ENCODE measurements at places on chromosomes 3 and 15.
A peak's percentile ranks its signal among the peaks of the same experiment; 100 is the strongest.

GRCh38 chr15:67736810-67737209, 88.5 kb upstream of the SKOR1 start:
- no peak for DNase-seq

GRCh38 chr15:101765772-101766456, 37.4 kb upstream of the OR4F6 start:
- DNase-seq, result no peak

DNA sequence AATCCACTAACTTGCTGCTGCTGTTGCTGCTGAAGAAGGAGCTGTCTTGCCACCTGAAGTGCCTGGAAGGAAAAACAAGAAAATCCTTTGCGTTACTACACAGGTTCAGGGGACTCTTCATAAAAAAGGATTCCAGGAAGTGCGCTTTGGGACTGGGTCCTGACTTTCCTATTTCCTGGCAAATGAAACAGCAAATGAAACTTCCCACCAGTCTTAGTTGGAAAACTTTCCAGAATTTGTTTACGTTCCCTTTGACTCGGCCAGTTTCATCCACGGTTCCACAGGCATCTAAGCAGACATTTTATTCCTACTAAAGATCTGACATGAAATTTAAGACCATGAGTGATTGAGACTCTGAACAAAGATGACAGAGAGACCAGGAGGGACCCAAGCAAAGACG, 471.0 kb downstream of the FOXP1 start:
- no peak for DNase-seq

DNA sequence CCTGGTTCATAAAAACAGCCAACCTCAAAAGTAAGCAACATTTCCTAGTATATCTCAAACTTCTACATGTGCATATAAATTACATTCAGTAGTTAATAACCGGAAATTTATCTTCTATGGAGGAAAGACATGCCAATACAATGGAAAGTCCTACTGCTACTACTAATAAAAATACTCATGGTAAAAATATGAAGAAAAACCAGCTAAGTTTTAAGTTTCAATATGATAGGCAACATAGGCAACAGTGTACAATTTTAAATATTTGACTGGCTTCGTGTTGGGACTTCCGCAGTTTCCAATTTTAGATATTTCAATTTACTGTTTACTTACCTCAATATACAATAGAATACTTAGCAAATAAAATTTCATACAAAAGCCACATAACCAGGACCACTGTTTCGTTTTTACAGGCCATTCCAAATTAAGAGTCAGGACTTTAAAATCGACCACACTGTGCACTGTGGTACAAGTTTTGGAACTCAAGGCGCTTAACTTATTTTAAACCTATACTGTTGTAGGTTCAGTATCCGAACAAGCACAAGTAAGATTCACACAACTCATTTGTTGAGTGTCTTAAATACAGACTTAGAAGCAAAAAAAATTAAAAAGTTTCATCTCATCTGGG, 2.9 kb downstream of the NAA50 start:
- no peak for DNase-seq

- DNase-seq, result no peak
These were observed 20.8 kb downstream of the PIF1 start for GRCh38 chr15:64804619-64805018.

DNA sequence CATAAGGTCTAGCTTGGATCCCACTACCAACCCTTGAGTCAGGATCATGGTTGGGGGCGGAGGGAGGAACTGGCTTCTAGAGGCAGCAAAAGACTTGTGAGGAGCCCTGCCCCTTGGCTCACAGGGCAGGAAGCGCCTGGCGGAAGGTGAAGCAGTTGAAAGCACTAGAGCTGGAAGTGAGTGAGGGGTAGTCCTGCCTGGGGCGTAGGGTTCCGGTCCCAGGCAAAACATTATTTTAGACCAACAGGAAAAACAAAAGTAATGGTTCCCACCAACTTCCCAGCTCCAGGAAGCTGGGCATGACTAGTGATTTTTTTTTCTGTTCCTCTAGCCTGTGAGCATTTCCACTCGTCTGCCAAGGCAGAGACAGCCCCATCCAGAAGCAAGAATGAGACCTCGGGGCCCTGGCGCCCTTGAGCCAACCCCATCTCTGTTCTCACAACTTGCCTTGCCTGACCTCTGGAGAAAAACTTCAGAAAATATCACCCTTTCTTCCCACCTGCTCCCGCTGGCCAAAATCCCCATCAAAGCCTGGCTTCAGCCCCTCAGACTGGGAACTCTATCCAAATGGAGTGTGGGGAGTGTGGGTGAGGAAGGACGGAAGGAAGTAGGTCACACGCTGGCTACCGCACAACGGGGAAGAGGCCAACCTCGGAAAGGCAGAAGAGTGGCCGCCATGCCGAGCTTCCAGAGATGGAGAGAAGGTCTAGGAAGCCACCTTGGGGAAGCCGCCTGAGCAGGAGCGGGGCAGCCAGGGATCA, 57.5 kb downstream of the RBPMS2 start:
- no peak for DNase-seq

- DNase-seq, result no peak
These were observed 4.8 kb upstream of the CLSTN2 start for GRCh38 chr3:139930211-139930610.

GRCh38 chr3:66297260-66297873, 76.6 kb downstream of the SLC25A26 start:
- DNase-seq, result peak; percentile 14

GRCh38 chr3:155757577-155757976, 12.7 kb upstream of the PLCH1 start:
- DNase-seq, result no peak

GRCh38 chr15:78070049-78070700, 7.3 kb downstream of the TBC1D2B start:
- no peak for DNase-seq

DNA sequence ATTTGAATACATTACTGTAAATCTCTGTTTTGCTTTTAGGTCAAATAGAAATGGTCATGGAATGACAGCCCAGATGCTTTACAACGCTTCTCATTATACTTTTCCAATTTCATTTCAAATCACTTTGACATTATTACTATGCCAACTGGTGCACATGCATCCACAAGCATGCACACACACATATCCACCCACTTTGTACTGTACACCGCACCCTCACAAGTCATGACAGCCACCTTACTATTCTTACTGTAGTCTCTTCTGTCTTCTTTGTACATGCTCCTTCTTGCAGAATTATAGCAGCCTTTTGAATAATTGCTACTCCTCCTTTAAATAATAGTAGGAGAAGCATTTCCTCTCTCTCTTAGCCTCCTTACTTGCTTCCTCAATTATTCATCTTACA, 1361.4 kb downstream of the ROBO1 start:
- no peak for DNase-seq

DNA sequence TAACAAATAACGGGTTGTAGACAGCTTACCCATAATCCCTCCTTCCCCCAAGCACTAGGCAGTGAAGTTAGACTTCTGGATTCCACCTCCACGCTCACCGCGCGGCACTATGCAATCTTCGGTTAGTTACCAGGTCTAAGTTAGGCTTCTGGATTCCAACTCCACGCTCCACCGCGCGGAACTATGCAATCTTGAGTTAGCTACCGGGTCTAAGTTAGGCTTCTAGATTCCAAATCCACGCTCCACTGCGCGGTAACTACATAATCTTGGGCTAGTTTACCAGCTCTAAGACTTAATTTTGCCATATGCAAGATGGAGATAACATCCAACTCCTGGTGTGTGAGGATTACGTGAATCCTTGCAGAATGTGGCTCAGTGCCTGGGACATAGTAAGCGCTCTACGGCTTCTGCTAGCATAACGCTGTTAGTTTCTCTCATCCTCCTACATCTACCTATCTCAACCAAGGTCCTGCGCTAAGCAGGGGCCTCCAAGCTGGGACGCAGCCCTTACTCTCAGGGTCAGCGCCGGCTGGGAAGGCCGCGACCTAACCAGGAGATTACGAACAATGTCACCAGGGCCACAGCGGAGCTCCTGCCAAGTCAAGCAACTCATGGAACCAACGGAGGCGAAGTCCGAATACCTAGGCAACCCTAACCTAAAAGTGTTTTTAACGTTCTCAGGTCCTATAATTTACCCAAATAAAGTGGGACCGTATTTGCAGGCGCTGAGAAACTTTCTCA, 497 bp upstream of the RPLP1 start:
- DNase-seq, result peak; percentile 20

DNA sequence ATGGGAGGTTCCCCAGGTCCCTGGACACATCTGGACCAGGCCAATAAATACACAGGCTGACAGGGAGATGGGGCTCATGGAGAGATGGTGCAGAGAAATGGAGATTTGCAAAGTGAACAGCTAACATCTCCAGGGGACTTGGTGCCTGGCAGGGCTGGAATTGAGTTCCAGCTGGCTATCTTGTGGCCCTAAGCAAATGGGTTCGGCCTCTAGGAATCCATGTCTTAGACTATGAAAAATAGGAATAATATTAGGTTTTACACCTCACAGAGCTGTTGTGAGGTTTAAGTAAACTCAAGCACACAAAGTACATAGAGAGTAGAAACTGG, 82.9 kb upstream of the SPATA12 start:
- no peak for DNase-seq

DNA sequence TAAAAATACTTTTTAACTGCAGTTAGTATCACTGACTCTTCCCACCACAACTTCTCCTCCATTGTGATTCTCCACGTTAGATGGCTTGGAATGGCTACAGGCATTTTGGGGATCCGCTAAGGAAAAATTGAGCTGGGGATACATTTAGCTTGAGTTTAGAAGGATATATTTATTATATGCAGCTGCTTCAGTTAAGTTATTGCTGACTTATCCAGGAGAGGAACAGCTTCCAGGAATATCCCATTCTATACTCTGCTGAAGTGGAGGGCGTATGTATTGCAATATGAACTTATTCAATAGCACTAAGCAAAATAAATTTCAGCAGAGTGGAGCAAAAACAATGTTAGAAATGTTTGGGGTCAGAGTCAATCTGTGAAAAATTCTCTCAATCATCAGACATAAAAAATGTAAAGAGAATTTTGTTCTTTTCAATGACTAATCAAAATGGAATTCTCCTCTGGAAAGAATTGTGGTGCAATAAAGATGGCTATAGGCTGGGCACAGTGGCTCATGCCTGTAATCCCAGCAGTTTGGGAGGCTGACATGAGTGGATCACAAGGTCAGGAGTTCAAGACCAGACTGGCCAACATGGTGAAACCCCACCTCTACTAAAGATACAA, 84.7 kb downstream of the NCEH1 start:
- peak; percentile 57 for DNase-seq

GRCh38 chr3:94064243-94064860, 1.5 kb downstream of the NSUN3 start:
- no peak for DNase-seq

DNA sequence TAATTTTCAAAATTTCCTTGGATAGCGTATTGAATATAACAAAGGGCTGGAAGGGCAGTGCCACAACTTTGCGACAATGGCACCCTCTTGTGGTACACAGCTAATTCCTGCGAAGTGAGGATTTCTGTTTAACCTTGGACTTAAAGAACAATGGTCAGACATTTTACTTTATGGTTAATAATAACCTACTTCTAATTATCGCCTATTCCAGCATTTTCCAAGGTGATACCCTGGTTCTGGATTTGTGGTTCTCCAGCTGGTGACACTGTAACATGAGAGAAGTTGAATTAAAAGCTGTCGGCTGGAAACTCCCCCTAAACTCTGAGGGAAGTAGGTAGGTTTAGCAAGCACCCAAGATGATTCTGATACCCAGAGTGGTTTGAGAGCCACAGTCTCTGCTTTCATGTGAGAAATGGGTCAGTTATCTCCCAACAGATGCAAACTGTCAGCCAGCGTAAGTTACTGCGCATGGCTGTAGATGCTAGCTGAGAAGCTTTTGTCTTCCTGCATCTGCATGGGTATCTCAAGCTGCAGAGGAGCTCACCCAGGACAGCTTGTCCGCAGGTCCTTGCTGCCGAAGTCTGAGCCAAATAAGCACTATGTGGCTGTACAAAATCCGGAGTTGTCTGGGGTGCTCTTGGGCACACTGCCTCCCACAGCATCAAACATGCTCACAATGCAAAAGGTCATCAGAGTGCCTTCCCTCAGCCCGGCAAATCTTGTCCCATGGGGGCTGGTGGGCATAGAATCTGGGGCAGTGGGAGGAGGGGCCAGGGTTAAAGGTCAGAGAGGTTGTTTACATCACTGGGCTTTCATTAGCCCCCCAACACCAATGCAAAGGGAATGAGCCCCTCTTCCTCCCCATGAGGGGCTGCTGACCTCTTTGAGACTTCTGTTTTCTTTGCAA, 6.6 kb upstream of the CHSY1 start:
- peak; percentile 67 for DNase-seq

GRCh38 chr15:68815598-68815997, 5.1 kb downstream of the ANP32A start:
- no peak for DNase-seq

DNA sequence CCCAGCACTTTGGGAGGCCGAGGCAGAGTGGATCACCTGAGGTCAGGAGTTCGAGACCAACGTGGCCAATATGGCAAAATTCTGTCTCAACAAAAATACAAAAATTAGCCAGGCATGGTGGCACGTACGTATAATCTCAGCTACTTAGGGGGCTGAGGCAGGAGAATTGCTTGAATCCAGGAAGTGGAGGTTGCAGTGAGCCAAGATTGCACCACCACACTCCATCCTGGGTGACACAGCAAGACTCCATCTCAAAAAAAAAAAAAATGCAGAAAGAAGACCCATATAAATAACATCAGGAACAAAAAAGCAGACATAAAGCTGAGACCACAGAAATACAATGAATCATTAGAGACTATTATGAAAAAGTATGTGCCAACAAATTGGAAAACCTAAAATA, 235.2 kb upstream of the VEPH1 start:
- no peak for DNase-seq

GRCh38 chr3:119664850-119665379, 4.5 kb upstream of the POPDC2 start:
- DNase-seq, result no peak

GRCh38 chr3:49647741-49648140, 26.4 kb upstream of the APEH start:
- DNase-seq, result no peak

DNA sequence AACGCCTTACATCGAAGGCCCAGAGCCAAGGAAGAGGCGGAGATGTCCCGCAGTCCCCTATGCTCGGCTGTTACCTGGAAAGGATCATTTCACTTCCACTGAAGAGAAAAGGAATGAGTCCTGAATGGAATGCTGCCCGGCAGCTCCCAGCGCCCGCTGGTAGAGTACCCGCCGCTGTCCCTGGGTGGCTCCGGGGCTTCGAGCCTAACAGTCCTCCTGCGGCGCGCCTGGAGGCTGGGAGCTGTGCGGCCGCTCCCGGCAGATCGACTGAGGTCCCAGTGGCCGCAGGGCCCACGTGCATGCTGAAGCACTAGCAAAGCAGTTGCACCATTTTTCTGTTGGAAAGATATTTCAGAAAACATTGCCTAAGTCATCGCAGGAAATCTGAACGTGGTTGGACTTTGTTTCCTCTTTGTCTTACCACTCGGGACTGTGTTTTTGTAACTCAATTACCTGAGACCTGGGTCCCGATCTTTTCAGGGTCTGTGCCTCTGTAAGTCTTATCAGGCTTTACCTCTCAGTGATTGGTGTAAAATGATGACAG, 984 bp downstream of the RNU6-1 start:
- DNase-seq, result peak; percentile 73

- DNase-seq, result no peak
These were observed 278.6 kb upstream of the TLE3 start for GRCh38 chr15:70376031-70376928.

All from GM03348 (cell line).